ENCODE measurements at places on chromosomes 12 and 14.

GRCh38 chr12:129927316-129927900 is 23.6 kb upstream of the TMEM132D start:
- DNase-seq = no peak

- DNase-seq = no peak
Measured at GRCh38 chr12:41074473-41074769, 113.7 kb upstream of the PDZRN4 start.

GRCh38 chr12:53062977-53063707 is 13.3 kb downstream of the TNS2 start:
- DNase-seq = no peak

- DNase-seq = no peak
Measured at GRCh38 chr14:50717811-50718210, 49.7 kb upstream of the SAV1 start.

Data from NCI-H510A treated with DMSO at 0.1 percent for 48 hours (cell line).